T-cell (primary cell): ENCODE measurements at places on chromosomes 3 and 15. TPM values are rescaled to one million over a fixed set of nuclear protein-coding genes. Genes with fewer than 3 reads are reported as not detected.

The RTP1 gene
- total RNA-seq: not detected

The MST1 gene
- 12.3 TPM for total RNA-seq

The CCDC9B gene
- 0.80 TPM for total RNA-seq

The PIGB gene
- total RNA-seq: 16.3 TPM

DNA sequence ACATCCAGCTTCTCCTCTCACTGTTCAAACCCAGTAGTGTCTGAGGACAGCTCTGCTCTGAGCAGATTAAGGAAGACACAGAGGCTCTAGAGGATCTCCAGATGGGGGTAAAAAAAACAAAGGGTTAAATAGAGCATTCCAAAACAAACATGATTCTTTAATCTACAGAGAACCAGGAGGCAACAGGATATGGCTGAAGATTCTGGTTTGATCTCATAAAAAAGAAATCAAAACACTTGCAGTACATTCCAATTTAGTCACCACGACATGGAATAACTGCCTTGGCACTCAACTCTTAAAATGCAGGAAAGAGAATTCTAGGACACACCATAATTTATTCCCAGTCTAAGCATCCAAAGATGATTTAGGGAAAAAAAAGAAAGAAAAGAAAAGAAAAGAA is 32.0 kb downstream of the TM4SF4 start:
- DNase-seq: no peak

GRCh38 chr3:160006282-160007163 is 17.9 kb downstream of the IL12A start:
- DNase-seq: no peak

DNA sequence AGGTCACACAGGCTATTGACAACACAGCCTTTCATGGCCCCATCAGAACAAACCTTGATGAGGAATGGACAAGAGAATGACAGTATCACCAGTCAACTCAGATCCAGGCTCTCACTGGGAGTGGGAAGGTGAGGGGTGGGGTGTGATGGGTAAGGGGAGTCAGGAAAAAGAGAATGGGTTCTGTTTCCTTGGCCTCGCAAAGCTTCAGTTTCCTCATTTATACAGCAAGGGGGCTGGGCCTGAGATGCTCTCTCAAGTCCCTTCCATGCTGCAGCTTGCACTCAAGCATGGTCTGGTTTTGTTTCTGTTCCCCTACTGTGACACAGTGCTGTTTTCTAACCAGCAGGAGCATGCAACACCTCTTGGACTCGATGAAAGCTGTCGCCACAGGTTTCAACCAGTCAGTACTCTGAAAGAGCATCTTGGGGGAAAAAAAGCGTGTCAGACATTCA is 65.7 kb upstream of the IL12A start:
- no peak for DNase-seq

- DNase-seq: no peak
Observed at GRCh38 chr3:17055374-17056276, 170.9 kb downstream of the PLCL2 start.

GRCh38 chr15:49387471-49387870 is 35.6 kb upstream of the FGF7 start:
- no peak for DNase-seq
